ENCODE measurements at places on chromosomes 16 and 17.

DNA sequence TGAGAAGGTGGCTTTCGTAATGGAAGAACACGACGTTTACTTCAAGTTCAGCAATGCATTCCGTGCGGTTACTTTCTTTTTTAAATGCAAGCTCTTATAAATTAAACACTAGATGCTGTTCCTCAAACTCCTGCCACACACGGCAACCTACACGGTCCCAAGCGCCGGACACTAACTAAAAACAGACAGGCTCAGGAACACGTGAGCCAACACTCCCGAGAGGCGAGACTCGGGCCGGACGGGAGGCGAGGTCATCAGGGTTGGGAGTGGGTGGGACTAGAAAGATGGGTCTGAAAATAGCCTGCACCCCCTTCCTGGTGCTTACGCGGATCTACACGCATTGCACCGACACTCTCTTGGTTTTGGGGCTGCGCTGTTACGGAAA lies 6.4 kb downstream of the CLCN7 start:
- no peak for DNase-seq

GRCh38 chr17:72726936-72727335 lies 365.6 kb downstream of the SLC39A11 start:
- no peak for DNase-seq

DNA sequence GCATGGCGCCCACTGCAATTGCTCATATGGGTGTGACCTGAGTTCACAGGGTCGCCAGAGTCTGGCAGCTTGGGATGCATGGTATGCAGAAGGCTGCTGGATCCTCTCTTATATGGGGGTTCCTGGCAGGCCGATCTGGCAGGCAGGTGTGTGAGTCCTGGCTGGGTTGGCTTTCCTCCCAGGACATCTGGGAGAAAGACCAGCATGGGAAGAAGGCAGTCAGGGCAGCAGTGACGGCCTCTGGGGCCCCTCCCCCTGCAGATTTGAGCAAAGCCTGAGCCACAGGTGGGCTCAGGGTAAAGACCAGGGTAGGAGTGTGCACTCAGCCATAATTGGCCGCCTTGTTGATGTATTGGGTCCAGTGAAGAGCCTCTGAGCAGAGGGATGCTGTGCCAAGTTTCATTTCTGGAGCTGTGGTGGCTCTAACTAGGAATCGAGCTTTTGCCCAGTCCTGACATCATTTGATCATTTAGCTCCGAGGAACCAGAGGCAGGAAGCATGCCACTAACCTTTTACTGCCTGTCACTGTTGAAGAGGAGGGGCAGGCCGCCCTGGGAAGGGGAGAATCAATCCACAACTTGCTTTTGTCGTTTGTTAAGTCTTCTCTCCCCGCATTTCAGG lies 174.3 kb downstream of the CCDC182 start:
- no peak for DNase-seq

- no peak for DNase-seq
Observed at GRCh38 chr17:2797226-2797625, 988 bp downstream of the RAP1GAP2 start.

DNA sequence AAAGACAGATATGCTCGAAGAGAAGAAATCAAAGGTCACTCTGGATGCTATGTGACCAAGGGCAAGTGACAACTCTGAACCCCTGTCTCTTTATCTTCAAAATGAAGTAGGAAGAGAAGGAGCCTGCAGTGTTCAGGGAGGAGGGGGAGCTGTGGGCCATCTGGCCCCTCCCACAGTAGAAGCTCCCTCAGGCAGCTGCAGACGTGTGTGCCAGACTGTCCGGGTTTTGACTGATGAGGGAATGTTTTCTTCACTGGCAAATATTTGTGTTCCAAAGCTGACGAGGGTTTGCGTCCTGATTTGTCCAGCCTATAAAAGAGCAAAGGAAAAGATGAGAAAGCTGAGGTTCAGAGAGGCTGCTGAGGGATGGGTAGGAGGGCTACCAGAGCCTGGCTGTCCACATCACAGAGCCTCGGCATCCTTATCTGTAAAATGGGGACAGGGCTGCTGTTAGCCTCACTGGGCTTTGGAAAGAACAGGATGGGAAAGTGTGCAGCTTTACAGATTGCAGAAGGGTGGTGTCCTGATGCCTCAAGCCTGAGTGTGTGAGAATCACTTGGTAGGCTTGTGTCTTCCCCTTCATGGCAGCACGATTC lies 1.8 kb upstream of the GINS2 start:
- no peak for DNase-seq

GRCh38 chr17:19247473-19247872 lies 10.3 kb downstream of the EPN2 start:
- DNase-seq: no peak

- DNase-seq: no peak
Observed at GRCh38 chr17:39716879-39717536, 13.3 kb downstream of the MIEN1 start.

- DNase-seq: peak; percentile 88
Observed at GRCh38 chr17:76000016-76000754, 470 bp upstream of the CDK3 start.

GRCh38 chr16:53896722-53897121 lies 192.8 kb downstream of the FTO start:
- DNase-seq: no peak

DNA sequence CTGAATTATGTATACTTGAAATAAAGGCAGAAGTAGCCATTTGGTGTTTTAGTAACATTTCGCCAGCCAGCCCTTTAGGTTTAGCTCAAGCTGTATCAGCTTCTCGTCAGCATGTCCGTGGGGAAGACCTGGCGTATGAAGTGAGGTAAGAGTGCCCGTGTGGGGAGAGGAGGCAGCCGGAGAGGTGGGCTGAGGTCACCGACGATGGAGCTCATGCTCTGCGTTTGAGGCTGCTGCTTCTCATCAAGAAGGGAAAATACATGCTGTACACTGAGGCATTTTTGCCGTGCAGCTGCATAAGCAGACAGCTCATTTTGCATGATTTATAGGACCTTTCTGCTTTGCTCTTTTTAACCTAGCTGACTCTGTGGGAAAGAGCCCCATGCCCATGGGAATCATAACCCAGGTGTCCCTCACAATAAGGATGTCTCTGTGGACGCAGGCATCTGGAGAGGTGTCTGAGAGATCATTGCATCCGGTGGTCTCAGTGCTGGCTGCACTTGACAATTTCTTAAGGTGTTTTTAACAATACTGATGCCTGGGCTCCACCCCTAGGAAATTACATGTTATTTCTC lies 179.1 kb downstream of the ABCC12 start:
- no peak for DNase-seq

DNA sequence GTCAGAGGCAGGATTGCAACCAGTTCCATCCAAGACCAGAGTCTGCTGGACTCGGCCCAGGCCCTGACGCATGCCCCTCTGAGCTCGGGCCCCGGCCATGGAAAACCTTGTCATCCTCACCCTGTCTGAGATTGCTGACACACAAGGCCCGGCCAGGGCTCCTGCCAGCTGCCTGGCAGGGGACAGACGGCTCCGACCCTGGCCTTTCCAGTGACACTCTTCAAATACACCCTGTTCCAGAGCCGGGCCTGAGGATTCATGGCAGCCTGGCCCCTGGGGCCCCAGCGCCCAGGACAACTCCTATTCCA lies 3.2 kb upstream of the PABPN1L start:
- DNase-seq: no peak

DNA sequence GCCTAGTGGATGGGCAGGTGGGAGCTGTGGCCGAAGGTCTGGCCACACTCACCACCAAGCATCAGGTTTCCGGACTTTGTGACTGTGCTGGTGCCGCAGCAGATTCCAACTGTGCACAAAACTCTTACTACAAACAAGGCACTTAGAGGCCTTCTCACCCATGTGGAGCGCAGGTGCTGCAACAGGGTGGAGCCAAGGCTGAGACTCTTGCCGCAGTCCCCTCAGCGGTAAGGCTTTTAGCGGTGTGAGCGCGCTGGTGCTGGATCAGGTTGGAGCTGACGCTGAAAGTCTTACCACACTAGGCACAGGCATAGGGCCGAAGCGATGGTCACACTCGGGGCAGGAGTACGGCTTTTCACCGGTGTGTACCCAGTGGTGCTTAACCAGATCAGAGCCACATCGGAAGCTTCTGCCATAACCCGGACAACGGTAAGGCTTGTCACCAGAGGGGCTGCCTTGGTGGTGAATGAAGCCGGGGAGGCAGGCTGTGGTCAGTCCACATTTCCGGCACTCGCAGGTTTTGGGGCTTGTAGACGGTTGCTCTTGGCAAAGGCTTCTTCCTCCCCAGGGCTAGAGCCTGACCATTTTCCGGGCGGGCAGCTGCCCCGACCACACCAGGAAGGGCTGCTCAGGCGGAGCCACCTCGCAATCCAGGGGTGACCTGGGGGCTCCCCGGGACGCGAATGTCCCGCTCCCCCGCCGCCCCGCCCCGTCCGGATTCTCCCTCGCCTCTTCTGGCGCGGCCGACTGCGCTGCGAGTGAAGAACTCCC lies 1.0 kb upstream of the ARMC5 start:
- no peak for DNase-seq

DNA sequence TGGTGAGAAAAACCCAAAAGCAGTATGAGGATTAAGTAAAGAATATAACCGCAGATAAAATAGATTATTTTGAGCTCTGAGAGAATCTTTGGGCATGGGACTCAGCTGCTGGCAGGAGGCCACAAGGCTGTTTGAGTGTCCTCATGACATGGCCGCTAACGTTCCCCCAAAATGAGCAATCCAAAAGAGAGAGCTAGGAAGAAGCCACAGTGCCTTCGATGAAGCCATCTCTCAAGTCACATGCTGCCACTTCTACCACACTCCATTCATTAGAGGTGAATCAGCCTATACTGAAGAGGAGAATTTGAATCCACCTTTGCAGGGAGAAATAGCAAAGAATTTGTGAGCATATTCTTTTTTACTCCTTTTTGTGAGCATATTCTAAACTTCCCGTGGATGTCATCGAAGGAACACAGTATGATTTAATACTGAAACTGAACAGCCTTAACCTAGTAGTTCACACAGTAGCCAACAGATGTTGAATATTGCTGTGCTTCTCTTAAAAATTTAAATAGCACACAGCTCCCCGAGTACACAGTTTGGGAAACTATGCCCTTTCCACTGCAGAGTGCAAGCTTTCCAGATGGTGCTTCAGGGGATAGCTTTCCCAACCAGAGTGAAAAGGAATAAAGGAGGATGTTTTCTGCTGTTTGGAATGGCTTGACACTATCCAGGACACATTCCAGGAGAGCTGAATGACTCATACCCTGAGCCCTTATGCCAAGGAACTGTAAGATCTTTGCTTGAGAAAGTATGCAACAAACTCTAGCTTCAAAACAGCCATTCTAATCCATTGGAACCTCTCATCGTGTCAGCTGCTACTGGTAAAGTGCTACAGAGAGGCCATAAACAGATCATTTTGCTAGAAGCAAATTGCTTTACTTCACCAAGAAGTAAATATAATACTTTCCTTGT lies 33.9 kb downstream of the ANKFY1 start:
- DNase-seq: no peak

DNA sequence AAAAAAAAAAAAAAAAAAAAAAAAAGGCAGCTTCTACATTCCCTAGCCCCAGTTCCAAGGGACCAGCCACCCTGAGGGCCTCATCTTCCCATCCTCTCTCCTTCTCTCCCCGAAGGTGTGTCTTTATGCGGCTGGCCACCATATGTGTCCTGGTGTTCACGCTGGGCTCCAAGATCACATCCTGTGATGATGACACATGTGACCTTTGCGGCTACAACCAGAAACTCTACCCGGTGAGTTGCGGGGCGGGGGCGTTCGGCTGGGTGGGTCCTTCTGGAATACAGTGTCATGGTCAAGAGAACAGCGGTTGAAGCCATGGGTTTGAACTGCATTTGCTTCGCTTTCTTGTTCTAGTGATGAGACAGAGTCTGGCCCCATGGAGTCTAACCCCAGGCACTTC lies 22.6 kb upstream of the COQ7 start:
- no peak for DNase-seq

DNA sequence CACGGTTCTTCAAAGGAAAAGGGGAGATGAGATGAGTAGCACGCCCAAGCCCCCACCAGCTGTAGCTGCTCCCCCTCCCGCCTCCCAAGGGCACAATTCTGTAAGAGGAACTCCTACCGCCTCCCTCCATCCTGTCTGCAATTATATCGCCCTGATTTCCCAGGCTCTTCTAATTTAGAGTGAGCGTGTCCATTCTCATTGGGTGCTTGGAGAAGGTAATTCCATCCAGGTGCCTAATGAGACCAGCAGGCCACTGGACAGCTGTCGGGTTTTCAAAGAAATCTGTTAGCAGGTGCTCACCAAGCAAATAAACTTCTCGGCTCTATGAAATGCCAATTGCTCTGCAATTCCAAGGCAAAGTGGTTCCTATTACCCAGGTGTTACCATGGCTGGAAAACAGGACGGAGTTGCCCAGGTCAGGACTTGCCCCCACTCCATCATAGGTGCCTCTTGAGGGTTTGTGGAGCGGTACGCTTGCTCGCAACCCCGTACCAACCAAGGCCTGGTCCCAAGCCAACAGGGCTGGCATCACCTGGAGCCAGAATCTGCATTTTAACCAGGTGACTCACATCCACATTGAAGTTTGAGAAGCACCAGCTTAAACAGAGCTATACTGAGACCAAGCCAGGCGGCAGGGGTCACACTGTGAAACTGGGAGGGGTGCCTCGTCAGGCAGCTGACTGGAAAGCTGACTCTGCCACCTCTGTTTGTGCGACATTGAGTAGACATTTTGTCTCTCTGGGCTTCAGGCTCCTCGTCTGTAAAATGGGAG lies 16.5 kb upstream of the MEAK7 start:
- no peak for DNase-seq

DNA sequence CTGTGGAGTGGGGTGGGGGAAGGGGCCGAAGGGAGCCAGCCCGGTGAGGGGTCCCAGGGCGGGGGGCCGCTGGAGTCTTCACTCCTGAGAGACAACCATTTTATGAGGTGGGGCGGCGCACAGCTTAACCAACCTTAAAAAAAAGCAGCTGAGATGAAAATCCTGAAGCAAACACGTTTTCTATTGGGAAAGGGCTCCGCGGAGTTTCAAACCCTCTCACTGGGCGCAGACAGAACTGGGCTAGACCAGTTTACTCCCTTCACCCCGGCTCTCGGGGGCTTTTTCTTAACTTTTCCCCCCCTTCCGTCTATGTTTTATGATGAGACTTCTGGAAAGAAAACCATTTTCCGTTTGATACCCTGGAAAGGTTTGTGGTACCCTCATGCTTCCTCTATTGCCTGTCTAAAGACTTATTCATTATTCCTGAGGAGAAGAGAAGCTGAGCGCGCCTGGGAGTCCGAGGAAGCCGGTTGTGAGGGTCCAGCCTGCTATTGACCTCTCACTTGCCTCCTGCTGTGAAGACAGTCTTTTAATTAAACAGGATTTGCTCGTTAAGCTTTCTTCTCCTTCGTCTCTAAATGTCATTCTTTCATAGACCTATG lies 482 bp upstream of the SSH2 start:
- no peak for DNase-seq

GRCh38 chr16:167122-167690 lies 1.4 kb downstream of the HBM start:
- no peak for DNase-seq

- no peak for DNase-seq
Observed at GRCh38 chr17:61168506-61168905, 231.1 kb upstream of the TBX2 start.

DNA sequence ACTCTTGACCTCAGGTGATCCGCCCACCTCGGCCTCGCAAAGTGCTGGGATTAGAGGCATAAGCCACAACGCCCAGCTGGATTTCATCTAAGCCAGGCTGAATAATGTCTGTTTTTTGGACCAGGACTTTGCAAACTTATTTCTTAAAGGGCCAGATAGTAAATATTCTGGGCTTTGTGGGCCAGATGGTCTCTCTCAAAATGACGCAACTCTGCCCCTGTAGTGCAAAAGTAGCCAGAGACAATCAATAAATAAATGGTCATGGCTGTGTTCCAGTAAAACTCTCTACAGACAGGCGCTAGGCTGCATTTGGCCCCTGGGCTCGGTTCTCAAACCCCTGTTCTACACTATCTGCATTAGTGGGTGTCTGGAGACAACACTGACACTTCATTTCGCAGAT lies 121.9 kb upstream of the CDH13 start:
- no peak for DNase-seq
